A549 (cell line): ENCODE measurements at places on chromosomes 11 and 22.

DNA sequence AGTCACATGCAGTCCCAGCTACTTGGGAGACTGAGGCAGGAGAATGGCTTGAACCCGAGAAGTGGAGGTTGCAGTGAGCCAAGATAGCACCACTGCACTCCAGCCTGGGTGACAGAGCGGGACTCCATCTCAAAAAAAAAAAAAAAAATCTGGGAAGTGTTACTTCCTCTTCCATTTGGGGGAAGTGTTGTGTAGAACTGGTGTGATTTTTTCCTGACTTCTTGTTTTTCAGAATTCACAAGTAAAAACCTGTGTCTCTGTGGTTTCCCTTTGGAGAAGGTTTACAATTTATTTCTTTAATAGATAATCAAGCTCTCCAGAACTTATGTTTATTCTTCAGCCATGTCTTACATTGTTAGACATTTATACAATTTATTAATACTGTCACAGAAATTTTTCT, 396.1 kb downstream of the BRD1 start:
- DNase-seq, result no peak

- DNase-seq, result no peak
These were observed 37.4 kb downstream of the PDGFB start for GRCh38 chr22:39207141-39208012.

GRCh38 chr11:9047964-9048523, 43.4 kb downstream of the SCUBE2 start:
- no peak for DNase-seq

- DNase-seq, result no peak
These were observed 42.5 kb upstream of the CHKA start for GRCh38 chr11:68163691-68164090.

DNA sequence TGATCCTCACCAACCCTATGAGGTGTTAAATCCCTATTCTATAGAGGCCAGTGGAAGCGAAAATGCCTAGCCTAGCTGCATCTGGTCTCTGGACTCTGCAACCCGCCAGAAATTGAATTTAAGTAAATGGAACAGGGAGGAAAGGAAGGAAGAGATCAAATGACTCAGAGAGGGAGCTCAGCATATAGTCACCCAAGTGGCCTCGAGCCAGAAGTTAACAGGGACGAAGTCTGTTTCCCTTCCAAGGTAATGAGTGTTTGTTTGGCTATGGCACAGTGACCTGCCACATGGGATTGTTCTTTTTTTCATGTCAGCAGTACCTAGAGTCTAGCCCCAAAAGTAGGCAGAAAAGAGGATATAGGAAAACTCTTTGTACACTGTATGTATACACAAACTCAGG, 66.3 kb downstream of the PAK1 start:
- peak; percentile 17 for DNase-seq

DNA sequence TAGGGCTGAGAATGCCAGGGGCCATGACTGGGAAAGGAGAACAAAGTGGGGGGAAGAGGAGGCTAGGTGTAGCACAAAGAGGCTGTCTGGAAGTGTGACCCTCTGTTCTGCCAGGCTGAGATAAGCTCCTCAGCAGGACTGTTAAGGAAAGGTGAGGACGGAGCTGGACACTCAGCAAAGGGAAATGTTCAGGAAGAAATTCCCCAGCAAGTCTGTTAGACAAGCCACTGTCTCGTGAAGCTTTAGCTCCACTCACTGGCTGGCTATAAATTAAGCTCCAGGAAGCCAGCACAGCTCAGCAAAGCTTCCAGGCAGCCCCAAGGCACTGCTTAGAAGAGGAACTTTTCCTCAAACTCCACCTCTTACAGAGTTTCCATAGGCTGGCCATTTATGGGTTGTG, 181.2 kb upstream of the API5 start:
- DNase-seq, result no peak

- DNase-seq, result no peak
These were observed 214.7 kb upstream of the CADM1 start for GRCh38 chr11:115718945-115719344.

- DNase-seq, result no peak
These were observed 8.7 kb downstream of the MS4A15 start for GRCh38 chr11:60765355-60765754.

- no peak for DNase-seq
These were observed 79.5 kb downstream of the SC5D start for GRCh38 chr11:121372028-121372427.

DNA sequence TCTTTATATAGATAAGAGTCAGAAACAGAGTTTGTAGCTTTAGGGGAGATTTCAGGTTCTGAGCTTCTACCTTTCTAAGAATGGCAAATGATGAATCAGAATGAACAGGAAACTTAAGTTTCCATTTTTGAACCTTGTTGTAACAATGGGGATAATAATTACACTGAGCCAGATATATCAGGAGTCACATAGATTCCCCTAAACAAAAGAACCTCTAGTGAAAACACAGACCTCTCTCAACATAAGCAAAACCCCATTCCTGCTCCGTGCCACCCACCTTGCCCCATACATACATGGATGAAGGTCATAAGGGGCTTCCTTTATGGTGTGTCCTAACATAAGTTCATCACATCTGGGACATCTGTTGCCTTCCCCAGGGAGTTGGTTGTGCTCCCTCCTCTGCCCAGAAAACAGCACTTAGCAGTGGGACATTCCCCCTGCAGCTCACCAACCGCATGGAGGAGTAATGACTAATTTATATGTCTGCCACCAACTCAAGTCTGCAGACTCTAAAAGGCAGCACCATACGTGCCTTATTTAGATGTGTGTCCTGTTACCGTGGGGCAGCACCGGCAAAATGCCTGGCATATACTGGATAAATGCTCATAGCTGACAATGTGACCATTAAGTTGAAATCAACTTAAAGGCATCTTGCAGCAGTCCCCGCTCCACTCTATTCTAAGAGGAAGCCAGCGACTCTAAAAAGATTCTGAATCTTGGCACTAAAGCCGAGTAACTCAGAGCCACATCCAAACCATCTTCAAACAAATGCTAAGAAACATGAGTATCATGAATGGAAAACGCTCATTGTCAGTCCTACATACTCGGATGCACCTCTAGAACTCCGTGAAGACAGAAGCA, 8.0 kb downstream of the JAML start:
- DNase-seq, result no peak

DNA sequence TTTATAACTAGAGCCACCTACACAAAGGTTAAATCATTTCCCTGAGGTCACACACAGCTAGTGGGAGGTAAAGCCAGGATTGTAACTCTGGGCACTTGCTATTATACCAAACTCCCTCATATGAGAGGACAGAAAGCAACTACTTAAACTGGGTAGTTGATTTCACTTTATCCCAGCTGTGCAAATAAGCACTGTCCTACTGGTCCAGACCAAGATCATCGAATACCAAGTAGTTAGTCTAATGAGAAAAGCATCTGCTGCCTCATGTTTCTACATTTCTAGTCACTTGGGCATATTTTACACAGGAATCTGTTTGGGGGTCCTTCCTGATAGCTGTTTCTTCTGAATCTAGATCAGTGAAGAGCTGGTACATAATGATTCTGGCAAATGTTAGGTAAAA, 178.6 kb upstream of the NARS2 start:
- no peak for DNase-seq

GRCh38 chr22:48434156-48434867, 1393.4 kb downstream of the BRD1 start:
- DNase-seq, result no peak

- DNase-seq, result no peak
These were observed 2.6 kb downstream of the PRDX5 start for GRCh38 chr11:64320556-64320955.

GRCh38 chr11:92495107-92495793, 270.6 kb downstream of the FAT3 start:
- no peak for DNase-seq

DNA sequence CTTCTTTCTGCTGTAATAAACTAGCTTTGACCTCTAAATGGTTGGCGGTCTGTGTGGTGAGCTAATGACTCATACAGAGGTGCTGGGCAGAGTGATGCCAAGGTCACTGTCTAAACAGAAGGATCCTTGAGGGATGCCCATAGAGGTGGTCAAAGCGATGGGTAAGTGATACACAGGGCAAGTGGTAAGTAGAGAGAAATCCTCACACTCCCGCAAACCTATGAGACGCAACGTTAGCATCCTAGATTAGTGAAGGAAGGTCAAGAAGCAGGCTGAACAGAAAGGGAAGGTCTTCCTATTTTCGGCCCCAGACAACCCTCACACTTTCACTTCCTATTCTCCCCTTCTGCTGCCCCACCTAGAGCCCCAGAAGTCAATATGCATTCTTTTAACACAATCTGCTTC, 65.6 kb upstream of the SESN3 start:
- DNase-seq, result no peak

DNA sequence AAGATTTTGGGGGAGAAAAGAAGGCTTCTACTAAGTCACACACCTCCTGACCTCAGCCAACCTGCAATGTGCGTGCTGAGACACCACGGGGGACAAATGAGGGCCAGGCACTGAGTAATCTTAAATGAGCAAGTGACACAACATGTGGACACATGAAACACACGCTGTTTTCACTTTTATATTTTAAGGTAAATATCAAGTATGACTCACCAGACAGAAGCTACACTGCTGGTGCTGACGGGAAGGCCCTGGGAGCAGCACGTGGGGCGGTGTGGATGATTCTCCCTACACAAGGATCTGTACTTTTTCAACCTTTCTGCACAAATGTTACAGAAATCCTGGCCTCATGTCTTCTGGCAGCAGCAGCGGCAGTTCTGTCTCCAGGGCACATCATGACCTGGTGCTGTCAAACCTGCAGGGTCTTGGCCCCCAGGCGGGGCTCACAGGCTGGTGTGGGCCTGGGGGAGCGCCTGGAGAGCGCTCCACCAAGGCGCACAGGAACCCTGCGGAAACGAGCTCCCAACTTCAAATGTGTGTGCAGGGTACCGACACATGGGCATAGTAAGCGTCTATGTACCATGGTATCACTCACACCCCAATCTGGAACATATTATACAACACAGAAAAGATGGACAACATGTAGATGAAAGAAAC, 61.7 kb downstream of the DGCR2 start:
- peak; percentile 22 for DNase-seq

GRCh38 chr11:18720808-18721560, 5.0 kb downstream of the IGSF22 start:
- peak; percentile 70 for DNase-seq

GRCh38 chr11:59548309-59548656, 36.9 kb downstream of the OR4D9 start:
- DNase-seq, result no peak

DNA sequence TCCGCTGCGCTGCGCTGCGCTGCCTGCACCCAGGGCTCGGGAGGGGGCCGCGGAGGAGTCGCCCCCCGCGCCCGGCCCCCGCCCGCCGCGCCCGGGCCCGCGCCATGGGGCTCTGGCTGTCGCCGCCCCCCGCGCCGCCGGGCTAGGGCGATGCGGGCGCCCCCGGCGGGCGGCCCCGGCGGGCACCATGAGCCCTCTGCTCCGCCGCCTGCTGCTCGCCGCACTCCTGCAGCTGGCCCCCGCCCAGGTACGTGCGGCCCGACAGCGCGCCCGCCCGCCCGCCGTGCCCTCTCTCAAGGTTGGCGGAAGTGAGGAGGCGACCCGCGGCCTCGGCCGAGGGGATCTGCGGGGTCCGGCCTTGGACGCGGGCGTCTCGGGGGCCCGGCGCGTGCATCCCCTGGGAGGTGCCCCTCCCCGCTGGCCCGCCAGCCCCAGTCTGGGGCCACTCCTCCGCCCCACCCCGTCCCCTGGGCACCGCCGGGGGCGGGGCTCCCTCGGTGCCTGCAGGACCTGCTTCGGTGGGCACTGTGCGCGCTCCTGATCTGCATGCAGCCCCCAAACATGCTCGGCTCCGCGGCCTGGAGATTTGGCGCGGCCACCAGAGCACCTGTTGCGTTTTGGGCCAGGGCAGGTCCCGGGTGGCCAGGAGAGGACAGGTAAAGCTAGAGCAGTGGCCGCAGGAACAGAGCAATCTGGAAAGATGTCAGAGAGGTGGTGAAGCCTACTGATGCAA, 429 bp downstream of the VEGFB start:
- DNase-seq, result no peak

DNA sequence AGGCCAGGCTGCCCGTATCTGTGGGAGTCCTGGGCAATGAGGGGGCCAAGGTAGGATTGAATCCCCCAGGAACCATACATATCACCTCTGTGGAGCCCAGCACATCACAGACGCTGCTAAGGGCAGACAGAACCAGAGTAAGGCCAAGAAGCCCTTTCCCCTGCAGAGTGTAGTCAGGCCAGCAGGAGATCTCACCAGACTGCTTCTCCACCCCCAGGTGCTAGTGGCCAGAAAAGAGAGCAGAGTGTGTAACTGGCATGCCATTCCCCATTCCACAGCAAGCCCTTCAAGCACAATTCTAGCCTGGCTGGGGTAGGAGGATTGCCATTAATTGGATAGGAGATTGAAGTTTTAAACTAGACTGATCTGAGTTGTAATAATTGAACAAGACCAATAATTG, 28.0 kb upstream of the FCHSD2 start:
- DNase-seq, result no peak

- DNase-seq, result no peak
These were observed 136.8 kb downstream of the PKNOX2 start for GRCh38 chr11:125301346-125301745.

DNA sequence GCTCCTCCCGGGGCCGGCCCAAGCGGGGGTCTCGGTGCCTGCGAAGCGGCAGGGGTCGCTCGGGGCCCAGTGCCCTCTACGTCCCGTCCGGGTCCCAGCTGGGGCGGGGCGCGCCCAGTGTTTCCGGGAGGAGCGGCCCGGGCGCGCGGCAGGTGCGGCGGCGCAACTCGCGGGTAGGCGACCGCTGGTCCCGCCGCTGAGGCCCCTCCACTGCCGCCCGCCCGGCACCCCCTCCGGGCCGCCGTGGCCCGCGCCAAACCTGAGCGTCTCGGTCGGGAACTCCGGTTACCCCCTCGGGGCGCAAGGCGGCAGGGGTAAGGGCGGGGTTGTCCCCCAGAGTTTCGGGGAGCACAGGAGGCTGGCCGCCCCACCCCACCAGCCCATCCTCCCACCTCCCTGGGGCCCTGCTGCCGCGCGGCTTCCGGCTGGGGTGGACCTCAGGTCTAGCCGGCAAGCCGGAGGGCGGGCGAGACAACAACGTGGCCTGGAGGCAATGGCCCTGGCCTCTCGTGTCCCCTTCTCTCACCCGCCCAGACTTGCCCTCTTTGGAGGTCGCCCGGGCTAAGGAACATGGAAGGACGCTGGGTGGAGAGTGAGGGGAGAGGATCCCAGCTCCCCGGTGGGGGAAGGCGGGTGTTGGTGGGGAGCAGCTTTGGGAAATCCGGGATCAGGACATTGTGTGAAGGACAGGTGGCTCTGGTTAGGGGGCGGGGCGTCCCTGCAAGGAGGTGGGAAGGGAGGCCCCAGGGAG, 398 bp upstream of the CRACR2B start:
- DNase-seq, result no peak

DNA sequence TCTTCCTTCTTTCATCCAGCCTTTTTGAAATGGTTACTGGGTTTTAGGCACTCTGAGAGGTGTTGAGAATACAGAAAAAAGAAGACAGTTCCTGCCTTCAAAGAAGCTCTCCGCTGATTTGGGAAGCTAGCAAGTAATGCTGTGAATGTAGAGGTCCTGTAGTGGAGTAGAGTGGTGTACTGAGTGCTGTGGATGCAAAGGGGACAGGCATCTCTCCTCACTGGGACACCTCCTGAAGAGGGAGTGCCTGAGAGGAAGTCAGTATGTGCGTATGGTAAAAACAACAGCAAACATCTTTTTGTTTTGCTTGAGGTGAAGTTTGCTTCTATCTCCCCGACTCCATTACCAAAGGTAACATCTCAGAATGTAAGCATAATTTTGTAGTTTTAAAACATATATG, 77.5 kb downstream of the EXT2 start:
- DNase-seq, result no peak
